Lower leg skin (tissue), 4 donors: ENCODE measurements at places on chromosomes 12 and 14.

DNA sequence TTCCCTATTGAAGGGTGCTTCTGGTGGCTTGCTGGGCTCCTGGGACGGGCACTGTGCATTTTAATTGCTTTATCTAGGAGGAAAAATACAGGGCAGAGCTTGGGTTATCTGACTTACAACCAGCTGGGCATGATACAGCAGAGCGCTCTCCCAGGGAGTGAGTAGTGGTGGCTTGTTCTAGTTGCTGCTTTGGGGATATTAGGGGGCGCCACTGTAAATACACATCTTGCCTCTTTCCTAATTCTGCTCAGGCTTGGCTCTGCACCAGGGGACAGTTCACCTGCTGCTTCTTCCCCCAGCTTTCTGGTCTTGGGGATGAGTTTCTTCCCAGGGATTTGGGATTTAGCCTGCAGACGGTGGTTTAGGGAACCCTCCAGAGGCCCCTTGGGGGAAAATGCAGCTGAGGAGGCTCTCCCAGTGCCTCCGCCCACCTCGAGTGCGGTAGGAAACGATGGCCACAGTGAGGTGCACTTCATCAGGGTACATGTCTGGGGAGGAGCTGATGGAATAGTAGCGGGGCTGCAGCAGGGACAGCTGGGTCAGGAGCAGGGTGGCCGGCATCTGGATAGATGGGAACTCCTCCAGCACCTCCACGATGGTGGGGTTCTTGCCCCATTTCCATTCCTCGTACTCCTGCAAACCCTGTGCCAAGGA lies 36.9 kb upstream of the FBXO21 start:
- no peak for DNase-seq

DNA sequence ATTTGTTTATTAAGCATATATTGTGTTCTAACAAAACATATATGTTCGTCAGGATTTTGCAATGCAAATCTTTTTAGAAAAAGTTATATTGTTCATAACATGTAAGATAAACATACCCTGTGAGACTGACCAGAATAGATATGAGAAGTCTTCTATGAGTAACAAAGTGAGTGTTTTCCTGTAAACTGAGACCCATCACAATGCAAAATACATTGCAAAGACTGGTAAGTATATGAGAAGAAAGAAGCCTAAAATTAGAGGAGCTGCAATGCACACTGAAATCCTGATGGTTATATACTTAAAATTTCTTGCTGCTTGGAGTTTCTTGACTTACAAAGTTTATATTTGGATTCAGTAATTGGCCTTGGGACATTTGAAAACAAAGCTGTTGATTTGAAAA lies 6.0 kb downstream of the HMGA2 start:
- no peak for DNase-seq

DNA sequence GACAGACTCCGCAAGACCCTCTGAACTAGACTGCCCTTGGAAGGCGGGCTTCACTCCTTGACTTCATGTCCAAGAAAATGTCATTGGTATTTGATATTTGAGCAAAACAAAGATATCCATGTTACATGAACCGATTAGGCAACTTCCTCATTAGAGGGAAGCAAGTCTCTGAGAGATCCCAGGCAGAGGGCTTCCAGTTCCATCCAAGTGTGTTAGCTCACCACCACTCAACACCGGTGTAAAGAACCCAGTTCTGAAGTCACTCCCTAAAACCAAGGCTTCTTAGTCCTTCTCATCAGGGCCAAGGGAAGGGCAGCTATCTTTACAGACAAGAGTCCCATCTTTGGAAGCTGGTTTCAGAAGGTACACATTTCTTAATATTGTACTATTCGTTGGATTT lies 87.2 kb upstream of the CDKN3 start:
- no peak for DNase-seq

DNA sequence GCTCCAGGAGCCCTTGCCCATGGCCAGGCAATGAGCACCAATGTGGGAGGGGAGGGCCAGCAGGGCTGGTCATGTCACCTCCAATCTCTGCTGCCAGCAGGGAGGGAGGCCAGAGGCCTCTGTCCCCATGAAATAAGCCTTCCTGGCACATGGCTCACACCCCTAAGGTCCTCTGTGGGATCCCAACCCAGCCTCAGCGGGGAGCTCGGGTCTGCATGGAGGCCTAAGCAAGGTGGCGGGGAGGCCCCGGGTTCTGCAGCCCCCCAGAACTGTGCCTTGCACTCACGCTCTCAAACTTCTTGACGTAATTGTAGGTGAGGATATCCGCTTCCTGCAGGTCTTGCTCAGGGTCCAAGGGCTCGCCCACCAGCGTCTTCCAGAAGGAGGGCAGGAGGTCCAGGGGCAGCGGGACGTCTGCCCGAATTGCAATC lies 41.7 kb downstream of the TRAFD1 start:
- no peak for DNase-seq

GRCh38 chr14:32080001-32080510 lies 3.0 kb downstream of the ARHGAP5 start:
- no peak for DNase-seq

DNA sequence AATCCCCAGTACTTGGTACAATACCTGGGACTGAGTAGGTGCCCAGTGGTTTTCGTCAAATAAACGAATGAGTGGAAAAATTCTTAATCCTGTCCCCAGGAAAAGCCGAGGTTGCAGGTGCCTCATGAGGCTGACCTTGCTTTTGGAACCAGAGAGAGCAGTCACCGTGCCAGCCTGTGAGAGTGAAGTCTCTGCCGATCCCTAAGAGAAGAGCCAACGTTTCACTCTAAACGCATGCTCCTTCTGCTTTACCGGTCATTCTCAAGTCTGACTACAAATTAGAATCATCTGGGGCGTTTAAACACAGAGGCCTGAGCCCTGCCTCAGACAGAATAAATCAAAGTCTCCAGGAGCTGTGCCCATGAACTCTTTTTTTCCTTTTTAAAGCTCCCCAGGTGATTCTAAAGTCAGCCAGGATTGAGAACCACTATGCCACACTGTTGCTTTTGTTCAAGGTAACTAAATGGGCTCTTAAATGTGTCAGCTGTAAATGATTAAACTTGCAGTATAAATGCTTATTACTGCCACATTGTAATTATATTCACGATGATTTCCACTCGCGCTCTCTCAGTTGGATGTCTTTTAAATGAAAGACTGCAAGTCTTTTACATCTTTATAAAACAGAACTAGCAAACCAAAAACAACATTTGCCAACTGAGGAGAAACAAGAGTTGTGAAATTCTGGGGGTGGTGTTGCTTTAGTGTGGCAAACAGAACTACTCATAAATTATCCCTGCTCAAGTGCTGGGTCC lies 26.9 kb downstream of the TCP11L2 start:
- no peak for DNase-seq

DNA sequence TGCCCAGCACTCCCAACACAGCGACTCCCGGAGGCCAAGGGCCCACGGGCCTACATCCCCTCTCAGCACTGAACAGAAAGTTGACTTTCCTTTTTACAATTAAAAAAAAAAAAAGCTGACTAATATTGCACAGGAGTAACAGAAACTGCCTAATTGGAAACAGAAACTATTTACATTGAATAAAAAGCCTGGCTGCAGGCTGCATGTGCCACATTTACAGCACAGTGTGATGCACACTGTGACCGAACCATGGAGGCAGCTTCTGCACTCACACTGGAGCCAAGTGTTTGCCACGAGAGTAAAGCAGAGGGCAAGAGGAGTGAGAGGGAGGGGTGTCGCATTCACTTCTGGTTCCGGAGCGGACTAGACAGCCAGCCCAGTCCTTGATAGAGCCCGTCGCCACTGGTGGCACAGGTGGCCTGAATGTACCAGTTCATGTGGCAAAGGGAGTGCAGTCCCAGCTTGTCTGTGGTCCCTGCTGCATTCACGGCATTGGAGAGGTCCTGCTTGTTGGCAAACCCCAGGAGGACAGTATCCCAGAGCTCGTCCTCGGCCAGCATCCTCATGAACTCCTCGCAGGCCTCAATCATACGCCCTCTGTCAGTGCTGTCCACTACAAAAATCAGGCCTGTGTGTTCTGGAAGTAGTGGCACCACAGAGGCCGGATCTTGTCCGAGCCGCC lies 59.2 kb downstream of the SPPL3 start:
- no peak for DNase-seq
